HepG2 (cell line): ENCODE measurements at places on chromosomes 6 and 20. TPM values are rescaled to one million over a fixed set of nuclear protein-coding genes. Genes with fewer than 3 reads are reported as not detected.

Gene RIPOR3
- not detected in 2 replicates for total RNA-seq

Gene RIPPLY2
- not detected in 2 replicates for total RNA-seq

GRCh38 chr6:141077355-141078333, 1055.1 kb upstream of the GJE1 start:
- peak; percentile 80 for DNase-seq

GRCh38 chr6:118959903-118960302, 24.9 kb upstream of the MCM9 start:
- no peak for DNase-seq

- no peak for DNase-seq
Measured at GRCh38 chr20:2137552-2138201, 36.0 kb downstream of the STK35 start.

DNA sequence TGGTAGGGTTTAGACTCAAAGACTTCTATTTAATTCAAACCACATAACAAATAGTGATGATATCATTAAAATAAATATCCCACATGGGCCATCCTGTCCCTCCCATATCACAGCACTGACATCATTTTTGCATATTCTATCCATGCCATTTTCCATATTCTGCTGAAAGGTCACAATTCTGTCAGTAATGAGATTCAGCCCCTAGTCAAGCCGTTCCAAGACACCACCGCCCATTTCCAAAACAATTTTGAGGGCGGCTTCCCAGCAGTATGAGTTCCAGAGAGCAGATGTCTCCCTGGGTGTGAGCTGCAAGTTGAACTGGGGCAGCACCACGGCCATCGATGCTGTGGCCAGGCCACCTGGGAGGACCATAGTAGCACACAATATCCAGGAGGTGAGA, 65.1 kb upstream of the PLEKHG1 start:
- DNase-seq = no peak

DNA sequence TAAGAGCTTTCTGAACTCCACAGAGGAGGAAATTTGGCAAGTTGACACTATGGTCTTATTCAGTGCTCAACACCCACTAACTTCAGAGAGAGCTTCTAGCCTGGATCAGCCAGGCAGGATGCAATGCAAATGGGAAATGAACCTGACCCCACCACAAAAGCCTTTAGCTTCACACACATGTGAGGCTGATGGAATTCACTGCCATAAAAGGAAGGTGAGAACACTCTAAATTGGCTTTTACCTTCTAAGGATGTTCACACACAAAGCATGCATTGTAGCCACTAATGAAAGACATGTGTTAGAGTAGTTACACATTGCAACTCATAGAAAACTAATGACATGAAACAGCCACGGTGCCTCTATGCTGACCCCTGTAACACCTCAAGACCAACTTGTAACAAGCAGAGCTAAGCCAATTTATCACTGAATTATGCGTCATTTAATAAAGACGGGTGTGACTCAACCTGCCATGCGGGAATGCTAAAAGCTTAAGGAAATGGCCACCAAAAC, 262.1 kb downstream of the HACE1 start:
- no peak for DNase-seq

- no peak for DNase-seq
Measured at GRCh38 chr20:36862857-36863668, 12.9 kb upstream of the TLDC2 start.

- no peak for DNase-seq
Measured at GRCh38 chr6:70708448-70708847, 40.8 kb downstream of the SMAP1 start.

DNA sequence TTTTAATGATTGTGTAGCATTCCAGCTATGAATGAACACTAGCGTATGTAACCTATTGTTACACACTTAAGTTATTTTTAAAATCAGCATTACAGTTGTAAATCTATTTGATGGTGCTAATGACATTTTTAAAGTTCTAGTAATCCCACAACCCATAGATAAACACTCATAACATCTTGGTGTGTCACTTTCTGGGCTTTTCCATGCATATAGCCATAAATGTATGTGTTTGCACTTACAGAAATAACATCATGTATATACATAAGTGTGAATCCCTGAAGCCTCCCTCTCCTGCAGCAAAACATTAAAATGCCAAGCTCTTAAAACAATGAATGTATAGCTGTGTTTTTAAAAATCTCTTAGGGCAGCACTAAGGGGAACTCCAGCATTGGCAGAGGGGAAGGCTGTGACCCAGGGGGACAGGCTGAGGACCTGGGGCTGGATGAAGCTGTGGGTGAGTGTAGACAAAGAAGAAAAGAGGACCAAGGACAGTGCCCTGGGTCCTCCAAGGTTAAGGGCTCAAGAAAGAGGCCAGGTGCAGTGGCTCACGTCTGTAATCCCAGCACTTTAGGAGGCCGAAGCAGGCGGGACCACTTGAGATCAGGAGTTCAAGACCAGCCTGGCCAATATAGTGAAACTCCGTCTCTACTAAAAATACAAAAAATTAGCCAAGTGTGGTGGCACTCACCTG, 929 bp upstream of the CENPB start:
- no peak for DNase-seq
